ENCODE measurements at places on chromosomes 6 and 20.

GRCh38 chr6:153392156-153392555 is 261.1 kb upstream of the RGS17 start:
- DNase-seq: no peak

DNA sequence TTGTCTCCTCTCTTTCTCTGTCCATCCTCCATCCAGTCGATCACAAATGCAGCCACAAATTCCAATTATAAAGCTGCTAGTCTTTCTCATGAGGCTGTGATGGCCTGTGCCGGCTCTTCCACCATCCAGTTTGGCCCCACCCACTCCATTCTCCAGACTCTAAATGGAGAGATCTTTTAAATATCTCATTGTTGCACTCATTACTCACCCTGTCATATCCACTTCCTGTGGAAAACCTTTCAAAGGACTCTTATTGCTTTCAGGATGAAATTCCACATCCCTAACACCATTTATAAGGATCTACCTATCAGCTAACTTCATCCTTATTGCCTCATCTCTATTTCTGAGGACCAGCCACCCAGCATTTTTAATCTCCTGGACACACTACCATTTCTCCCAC is 70.6 kb downstream of the NRN1 start:
- DNase-seq: no peak

- DNase-seq: no peak
Measured at GRCh38 chr6:84017709-84018452, 15.7 kb upstream of the MRAP2 start.

- DNase-seq: peak; percentile 61
Measured at GRCh38 chr20:58871533-58872102, 19.1 kb downstream of the GNAS start.

GRCh38 chr6:90406142-90406794 is 109.6 kb upstream of the BACH2 start:
- no peak for DNase-seq

DNA sequence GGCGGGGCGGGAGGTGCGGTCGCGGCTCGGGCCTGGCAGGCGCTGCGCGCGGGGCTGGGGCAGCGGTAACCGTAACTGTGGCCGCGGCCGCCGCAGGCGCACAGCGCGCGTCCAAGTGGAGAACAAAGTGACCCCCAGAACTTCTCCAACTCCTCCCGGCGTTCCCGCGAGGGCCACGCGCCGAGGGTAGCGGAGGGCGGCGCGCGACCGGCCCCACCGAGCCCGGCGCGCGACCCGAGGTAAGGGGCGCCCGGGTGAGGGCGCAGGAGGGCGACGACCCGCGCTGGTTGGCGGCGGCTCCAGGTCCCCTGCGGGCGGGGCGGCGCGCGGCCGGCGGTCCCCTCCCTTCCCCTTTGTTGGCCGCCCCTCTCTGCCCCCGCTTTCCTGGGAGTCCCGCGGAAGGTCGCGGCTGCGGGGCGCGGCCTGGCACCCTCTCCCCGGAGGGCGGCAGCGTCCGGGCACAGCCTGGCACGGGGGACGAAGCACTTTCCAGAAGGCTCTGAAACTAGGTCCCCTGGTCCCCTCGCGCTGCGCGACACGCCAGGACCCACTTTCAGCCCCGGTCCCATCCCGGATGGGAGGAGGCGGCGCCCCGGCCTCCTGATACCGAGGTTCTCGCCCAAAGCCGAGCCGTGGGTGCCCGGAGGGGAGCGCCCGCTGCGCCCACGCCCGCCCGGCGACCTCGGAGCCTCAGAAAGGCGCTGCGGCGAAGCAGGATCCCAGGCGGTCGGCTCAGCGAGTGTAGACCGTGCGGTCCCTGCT is at the start of gene TIAM2:
Gene TIAM2, plus strand, starts transcription at position 62 of the 762 bp plus-strand sequence. CDS start 133,909 bp downstream, outside the sequence.
- DNase-seq: peak; percentile 65
